Calu3 (cell line): ENCODE measurements at places on chromosomes 7 and 10. TPM values are rescaled to one million over a fixed set of nuclear protein-coding genes. Genes with fewer than 3 reads are reported as not detected.

DNA sequence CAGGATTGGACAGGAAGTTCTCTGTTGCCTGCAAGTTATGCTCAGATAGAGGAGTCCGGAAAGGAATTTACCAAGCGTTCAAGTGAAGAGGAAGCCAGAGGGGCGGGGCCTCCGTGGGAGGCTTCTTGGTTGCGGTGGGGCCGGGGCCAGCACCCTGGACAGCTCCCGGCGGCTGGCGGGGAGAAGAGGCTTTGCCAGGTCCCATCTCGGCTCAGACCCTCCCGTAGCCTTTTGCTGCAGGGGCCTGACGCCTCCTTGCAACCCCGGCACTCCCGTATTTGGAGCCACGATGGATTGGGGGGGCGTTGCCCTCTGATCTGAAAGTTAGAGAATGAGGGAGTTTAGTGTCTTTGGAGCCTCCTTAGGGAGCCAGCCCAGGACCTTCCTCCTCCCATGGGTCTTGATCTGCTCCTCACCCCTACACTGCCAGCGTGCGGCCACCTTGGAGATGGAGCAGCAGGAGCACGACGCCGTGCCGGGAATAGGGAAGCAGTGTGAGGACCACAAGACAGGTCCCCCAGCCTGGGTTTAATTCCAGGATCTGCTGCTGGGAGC lies 3.1 kb upstream of the SLC18A3 start:
- peak; percentile 80 for DNase-seq

GRCh38 chr10:29751684-29752083 lies 116.9 kb upstream of the SVIL start:
- no peak for DNase-seq

- DNase-seq = no peak
These were observed 75.9 kb downstream of the HIPK2 start for GRCh38 chr7:139701908-139702307.

- no peak for DNase-seq
These were observed 20.5 kb upstream of the CFAP46 start for GRCh38 chr10:132962623-132963429.

GRCh38 chr7:93890041-93890463 lies 501 bp downstream of the TFPI2 start:
- DNase-seq = no peak

GRCh38 chr10:60382946-60383681 lies 6.6 kb downstream of the ANK3 start:
- peak; percentile 12 for DNase-seq

- DNase-seq = no peak
These were observed 2.7 kb downstream of the TRUB1 start for GRCh38 chr10:114940735-114941134.

GRCh38 chr10:35794703-35795102 lies 152.6 kb upstream of the FZD8 start:
- no peak for DNase-seq

DNA sequence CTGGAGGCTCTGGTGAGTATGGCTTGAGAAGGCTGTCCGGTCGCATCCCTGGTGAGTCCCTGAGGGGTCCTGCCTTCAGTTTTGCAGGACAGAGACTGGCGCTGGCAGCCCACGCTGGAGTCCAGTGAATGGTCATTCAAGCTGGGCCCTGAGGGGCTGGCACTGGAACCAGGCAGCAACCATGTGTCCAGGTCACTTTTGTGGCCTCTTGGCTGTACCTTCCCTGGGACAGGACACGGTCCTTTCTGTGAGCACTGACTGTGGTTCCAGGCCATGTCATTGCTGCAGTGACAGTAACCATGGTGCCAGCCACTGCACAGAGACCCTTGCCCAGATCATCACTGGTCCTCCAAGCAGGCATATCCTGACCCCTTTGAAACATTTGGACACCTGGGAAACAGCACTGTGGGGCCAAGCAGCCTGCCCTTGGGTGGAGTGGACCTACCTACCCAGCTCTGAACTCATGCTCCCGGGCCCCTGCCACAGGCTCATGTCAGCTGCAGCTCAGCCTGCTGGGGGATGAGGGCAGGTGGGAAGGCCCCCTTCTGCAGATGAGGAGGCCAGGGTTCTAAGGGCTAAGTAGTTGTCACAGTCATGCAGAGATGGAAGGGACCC lies 72.1 kb downstream of the ADCY1 start:
- no peak for DNase-seq

KLHL7 gene
- total RNA-seq = 35.2 and 37.8 TPM in 2 replicates
